ENCODE measurements at places on chromosomes 11 and 22.

GRCh38 chr11:121661880-121662486 lies 209.2 kb upstream of the SORL1-AS1 start:
- no peak overlapping the region for H3K4me3 ChIP-seq
- H3K27me3 ChIP-seq = no peaks in the 10 kb centered on the region
- H3K27ac ChIP-seq = no peak overlapping the region
- DNase-seq = no peak

DNA sequence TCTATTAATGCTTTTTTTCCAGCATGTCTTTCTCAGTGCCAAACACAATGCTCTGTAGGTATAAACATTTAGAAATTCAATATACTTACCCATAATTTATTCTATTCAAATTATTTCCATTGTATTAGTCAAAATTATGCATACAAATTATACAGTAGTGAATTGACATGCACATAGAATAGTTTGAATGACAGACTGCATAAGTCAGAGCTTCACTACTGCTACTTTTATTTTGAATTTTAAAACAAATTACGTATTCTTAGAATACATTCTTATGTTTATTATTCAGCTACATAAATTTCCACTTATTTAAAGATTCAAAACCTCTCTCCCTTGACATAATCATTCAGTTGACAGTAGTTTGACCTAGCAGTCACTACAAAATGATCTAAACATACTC lies 808.0 kb upstream of the CCDC179 start:
- H3K4me1 ChIP-seq = no peaks in the 10 kb centered on the region
- no peak for DNase-seq
- no peaks in the 10 kb centered on the region for H3K27me3 ChIP-seq
- no peak overlapping the region for H3K27ac ChIP-seq
- H3K4me3 ChIP-seq = no peak overlapping the region
- no peaks in the 10 kb centered on the region for H3K36me3 ChIP-seq

DNA sequence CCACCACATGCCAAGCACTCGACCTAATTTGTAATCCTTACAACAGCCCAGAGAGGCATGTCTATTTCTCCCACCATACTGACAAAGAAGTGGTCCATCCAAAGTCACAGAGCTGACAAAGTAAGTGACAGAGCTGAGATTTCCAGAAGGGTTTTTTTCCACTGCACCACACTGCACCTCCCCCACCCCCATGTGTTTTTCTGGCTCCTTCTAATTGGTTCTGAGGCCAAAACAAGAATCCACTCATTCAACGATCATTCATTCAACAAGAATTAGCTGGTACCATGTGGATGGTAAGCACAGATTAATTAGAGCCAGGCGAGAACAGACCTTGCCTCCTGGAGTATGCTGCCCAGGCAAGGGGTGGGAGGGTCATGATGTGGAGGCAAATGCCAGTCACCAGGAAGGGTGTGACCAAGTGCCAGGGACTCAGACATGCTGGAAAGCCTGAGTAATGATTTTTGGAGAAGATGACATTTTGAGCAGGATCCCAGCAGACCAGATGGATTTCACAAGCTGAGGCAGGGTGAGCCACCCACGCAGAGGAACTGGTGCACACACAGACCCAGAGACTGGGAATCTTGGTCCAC lies 14.9 kb upstream of the PRG2 start:
- H3K4me3 ChIP-seq = no peak overlapping the region
- H3K36me3 ChIP-seq = peaks cover 8% of the 10 kb centered on the region
- no peaks in the 10 kb centered on the region for H3K27me3 ChIP-seq
- no peak overlapping the region for H3K27ac ChIP-seq

GRCh38 chr22:19800761-19801244 lies 40.2 kb downstream of the TBX1 start:
- no peaks in the 10 kb centered on the region for H3K4me1 ChIP-seq
- DNase-seq = no peak
- H3K36me3 ChIP-seq = no peaks in the 10 kb centered on the region

DNA sequence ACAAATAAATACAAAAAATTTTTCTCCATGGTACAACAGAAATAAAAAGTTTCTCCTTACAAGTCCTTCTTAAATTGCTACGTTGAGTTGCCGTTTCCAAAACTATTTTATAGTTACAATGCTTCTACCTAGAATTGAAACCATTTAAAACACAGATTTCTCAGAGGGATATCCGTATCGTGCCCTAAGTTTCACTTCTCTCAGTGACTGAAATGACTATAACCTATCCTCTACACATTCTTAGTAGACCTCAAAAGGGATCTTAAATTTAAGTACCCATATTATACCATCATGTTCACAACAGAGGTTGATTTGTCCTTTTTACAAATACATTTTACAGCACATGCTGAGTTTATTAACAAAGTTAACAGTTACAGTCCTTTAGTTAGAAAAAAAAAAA lies 44.1 kb downstream of the USP28 start:
- no peaks in the 10 kb centered on the region for H3K27me3 ChIP-seq
- no peak overlapping the region for H3K4me3 ChIP-seq
- no peak overlapping the region for H3K27ac ChIP-seq
- peaks cover 5% of the 10 kb centered on the region for H3K36me3 ChIP-seq
- DNase-seq = no peak

DNA sequence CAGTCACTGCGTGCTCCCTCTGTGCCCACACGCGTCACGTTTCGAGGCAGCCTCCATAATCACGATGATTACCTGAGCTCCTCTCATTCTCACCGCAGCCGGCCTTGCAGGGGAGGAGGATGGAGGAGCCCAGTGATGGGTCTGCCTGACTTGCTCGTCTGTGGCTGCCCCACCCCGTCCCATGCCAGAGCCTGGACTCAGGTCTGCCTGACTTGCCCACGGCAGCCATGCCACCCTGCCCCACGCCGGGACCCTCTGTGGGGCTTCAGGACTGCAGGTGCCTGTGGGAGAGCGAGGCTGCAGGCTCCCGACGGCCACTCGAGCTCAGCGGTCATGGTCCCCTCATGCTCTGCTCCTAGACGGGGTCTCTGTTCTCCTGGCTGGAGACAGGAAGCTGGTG lies 1025.1 kb downstream of the BRD1 start:
- no peak overlapping the region for H3K4me3 ChIP-seq
- no peaks in the 10 kb centered on the region for H3K36me3 ChIP-seq
- no peaks in the 10 kb centered on the region for H3K27me3 ChIP-seq
- no peak for DNase-seq
- no peaks in the 10 kb centered on the region for H3K4me1 ChIP-seq

GRCh38 chr22:46587492-46588278 lies 32.5 kb upstream of the GRAMD4 start:
- H3K36me3 ChIP-seq = no peaks in the 10 kb centered on the region
- H3K4me1 ChIP-seq = no peaks in the 10 kb centered on the region
- H3K27me3 ChIP-seq = no peaks in the 10 kb centered on the region
- H3K4me3 ChIP-seq = no peak overlapping the region
- peak; percentile 82 for DNase-seq

DNA sequence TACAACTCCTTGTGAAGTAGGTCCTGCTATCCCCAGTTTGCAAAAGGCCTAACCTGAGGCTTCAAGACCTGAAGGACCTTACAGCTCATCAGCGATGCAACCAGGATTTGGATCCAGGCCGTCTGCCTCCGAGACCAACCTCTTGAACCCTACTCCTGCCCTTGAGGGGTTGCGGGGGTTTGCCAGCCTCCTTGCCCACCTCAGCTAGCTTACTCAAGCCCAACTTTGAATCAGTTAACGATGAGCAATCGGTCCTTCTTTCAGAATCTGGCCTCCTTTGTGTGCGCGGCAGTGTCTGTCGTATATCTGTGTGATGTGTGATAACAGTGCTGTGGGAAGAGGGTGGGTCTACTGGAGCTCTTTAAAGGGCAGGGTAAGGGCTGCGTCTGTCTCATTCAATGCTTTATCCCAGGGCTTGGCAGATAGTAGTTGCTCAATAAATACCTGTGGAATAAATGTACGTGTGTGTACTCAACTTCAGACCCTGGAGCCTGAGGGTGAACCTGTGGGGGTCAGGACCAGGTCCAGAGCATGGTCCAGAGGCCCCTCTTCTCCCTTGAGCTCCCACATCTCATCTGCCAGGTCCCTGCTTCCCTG lies 3.2 kb downstream of the CHRM1 start:
- no peak overlapping the region for H3K27ac ChIP-seq
- H3K27me3 ChIP-seq = no peaks in the 10 kb centered on the region
- DNase-seq = peak; percentile 39
- no peaks in the 10 kb centered on the region for H3K4me1 ChIP-seq

- H3K4me3 ChIP-seq = no peak overlapping the region
- peak; percentile 63 for DNase-seq
- H3K27ac ChIP-seq = no peak overlapping the region
- H3K27me3 ChIP-seq = no peaks in the 10 kb centered on the region
- no peaks in the 10 kb centered on the region for H3K4me1 ChIP-seq
- no peaks in the 10 kb centered on the region for H3K36me3 ChIP-seq
Observed at GRCh38 chr22:27195094-27195493, 537.7 kb downstream of the MIAT start.

DNA sequence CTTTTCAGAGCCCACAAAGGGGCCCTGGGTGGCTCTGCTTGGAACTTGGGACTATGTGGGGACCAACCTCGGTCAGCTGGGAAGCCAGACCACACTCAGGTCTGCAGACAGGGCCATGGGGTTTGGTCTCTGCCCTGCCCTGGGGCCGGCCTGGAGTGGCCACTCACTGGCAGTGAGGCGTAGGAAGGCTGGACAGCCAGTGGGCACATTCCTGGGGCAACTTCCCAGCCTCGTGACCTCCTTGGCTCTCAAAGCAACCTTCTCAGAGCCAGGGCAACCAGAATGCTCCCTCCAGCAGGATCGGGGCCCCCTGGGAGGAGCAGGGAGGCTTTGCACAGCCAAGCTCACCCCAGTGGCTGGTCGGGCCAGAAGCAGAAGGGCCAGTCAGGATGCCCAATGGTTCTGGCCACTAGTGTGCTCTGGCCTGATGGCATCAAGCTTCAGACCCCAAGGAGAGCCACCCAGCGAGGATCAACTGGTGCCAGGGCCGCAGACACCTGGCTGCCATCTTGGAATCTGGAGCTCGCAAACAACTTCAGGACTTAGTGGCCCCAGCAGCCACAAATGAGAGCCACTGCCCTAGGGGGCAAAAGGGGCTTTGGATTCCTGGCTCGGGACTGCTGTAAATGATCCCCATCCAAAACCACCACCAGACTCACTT lies 87.1 kb downstream of the MYEOV start:
- no peaks in the 10 kb centered on the region for H3K36me3 ChIP-seq
- H3K27ac ChIP-seq = no peak overlapping the region
- H3K27me3 ChIP-seq = no peaks in the 10 kb centered on the region
- H3K4me3 ChIP-seq = no peak overlapping the region
- DNase-seq = peak; percentile 73

GRCh38 chr22:20298803-20299745 lies 20.8 kb downstream of the DGCR6L start:
- H3K27ac ChIP-seq = no peak overlapping the region
- H3K27me3 ChIP-seq = no peaks in the 10 kb centered on the region
- no peaks in the 10 kb centered on the region for H3K4me1 ChIP-seq
- DNase-seq = peak; percentile 88

- no peak for DNase-seq
- H3K4me1 ChIP-seq = no peaks in the 10 kb centered on the region
- H3K27ac ChIP-seq = no peak overlapping the region
- no peak overlapping the region for H3K4me3 ChIP-seq
Observed at GRCh38 chr11:108491936-108492335, 6.2 kb downstream of the POGLUT3 start.

- no peak overlapping the region for H3K4me3 ChIP-seq
- H3K36me3 ChIP-seq = no peaks in the 10 kb centered on the region
- no peaks in the 10 kb centered on the region for H3K27me3 ChIP-seq
- H3K4me1 ChIP-seq = no peaks in the 10 kb centered on the region
Observed at GRCh38 chr11:112958670-112959069, 2.5 kb upstream of the NCAM1 start.

GRCh38 chr11:44014968-44015623 lies 32.7 kb upstream of the ACCSL start:
- H3K4me3 ChIP-seq = no peak overlapping the region
- H3K4me1 ChIP-seq = peaks cover 3% of the 10 kb centered on the region
- DNase-seq = no peak
- no peaks in the 10 kb centered on the region for H3K36me3 ChIP-seq
- H3K27me3 ChIP-seq = no peaks in the 10 kb centered on the region

DNA sequence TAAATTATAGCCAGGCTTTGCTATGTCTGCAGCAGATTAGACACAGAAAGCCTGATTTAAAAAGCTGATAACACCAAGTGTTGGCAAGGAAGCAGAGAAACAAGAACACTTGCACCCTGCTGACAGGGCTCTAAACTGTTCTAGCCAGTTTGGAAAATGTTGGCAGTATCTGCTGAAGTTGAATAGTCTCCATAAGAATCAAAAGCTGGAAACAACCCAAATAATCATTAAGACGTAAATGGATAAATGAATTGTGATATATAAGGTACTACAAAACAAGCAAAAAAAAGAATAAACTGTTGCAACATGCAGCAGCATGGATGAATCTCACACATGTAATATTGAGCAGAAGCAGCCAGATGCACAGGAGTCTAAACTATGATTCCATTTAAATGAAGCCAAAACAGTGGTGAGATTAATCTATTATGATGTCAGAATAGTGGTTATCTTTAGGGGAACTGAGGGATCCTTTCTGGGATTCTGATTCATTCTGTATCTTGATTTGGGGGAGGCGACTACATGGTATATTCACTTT lies 40.4 kb upstream of the ADORA2A start:
- peaks cover 2% of the 10 kb centered on the region for H3K4me1 ChIP-seq
- no peak overlapping the region for H3K4me3 ChIP-seq
- no peaks in the 10 kb centered on the region for H3K36me3 ChIP-seq
- no peak for DNase-seq
- no peak overlapping the region for H3K27ac ChIP-seq
- H3K27me3 ChIP-seq = no peaks in the 10 kb centered on the region

GRCh38 chr11:85709941-85710702 lies 24.1 kb upstream of the CCDC89 start:
- H3K4me1 ChIP-seq = no peaks in the 10 kb centered on the region
- H3K27me3 ChIP-seq = no peaks in the 10 kb centered on the region
- H3K27ac ChIP-seq = no peak overlapping the region
- DNase-seq = no peak

DNA sequence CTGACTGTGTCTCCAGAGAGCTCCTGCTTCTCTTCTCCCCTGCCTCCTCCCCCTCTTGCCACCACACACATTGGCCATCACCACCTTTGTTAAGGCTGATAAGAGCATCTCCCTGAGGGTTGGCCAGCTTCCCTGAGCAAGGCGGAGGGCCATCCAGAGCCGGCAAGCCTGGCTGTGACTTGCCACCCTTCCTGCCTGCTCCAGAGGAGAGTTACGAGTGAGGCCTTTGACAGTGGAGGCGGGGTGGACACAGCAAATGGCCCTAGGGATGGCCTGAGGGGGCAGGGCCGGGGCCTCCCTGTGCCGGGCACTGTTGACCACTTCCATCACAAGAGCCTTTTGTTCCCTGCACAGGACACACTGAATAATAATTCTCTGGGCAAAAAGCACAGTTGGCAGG lies 5.4 kb downstream of the FREY1 start:
- no peaks in the 10 kb centered on the region for H3K4me1 ChIP-seq
- H3K27me3 ChIP-seq = no peaks in the 10 kb centered on the region
- DNase-seq = no peak
- H3K27ac ChIP-seq = no peak overlapping the region
- no peak overlapping the region for H3K4me3 ChIP-seq

DNA sequence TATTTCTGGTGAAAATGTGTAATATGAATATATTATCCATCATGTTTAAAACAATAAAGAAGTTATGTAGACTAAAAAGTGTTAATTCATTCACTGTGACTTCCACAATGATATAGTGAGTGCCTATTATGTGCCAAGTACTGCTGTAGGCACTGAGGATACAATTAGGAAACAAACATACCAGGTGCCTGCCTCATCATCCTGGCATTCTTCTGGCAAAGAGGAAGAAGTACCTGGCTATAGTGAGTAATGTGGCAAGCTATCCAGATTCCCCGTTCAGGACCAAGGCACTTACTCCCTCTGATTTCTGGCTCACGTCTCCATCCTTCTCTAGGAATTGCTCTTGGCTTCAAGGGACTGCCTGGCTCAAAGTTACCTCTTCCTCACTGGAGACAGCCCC lies 77.5 kb upstream of the CLMP start:
- H3K4me3 ChIP-seq = no peak overlapping the region
- H3K36me3 ChIP-seq = no peaks in the 10 kb centered on the region
